ENCODE measurements at places on chromosomes 5 and 9.

DNA sequence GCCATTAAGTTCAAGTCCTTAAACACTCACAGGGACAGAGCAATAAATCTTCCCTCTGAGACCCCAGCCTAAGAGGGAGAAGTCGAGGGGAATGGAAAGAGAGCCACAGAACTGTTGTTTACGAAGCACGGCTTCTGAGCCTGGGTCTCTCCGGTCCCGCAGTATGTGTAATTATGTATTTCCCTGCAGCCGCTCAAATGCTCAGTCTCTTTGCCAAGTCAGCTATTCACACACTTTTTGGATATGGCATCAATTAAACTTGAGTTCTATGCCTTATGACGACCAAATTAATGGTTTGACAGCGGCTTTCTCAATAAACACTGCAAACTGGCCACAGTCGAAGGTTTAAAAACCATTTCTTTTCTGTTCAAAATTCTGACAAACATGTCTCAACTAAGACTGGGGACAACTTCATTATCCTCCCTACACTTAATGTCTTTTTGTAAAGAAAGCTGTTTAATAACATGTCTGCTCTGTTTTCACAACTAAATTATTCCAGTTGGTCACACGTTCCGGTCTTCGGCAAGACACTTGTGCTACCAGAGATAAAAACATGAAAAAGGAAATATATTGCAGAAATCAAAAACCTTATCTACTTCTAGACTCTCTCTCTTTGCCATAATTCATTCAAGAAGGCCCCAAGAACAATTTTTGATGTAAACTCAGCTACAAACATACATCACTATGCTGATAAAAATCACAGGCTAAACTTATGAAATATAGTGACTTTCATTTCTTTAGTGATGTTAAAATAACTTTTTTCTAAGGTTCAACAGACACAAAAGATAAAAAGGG is 203.2 kb downstream of the GAPVD1 start:
- DNase-seq = no peak

GRCh38 chr5:113050721-113051382 is 74.3 kb downstream of the DCP2 start:
- peak; percentile 12 for DNase-seq

GRCh38 chr9:27182421-27182820 is 73.4 kb downstream of the TEK start:
- no peak for DNase-seq

DNA sequence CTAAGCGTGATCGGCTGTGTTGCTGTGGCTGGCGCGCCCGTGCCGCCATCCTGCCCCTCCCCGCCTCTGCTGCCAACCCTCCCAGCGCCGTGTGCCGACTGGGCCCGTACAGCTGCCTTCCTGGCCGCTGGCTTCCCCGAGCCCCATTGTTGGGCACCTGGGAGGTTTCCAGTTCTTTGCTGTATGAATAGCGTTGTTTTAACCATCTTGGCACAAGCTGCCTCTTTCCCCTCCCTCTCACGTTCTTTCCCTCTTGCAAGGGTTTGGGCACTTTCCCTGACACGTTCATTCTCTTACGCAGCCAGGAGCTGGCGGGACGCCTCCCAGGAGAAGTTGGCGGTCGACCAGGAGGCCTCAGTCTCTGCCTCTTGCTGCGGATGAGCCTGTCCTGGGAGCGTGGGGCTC is 43.1 kb upstream of the RXRA start:
- DNase-seq = no peak

- no peak for DNase-seq
These were observed 3.4 kb upstream of the GRPEL2 start for GRCh38 chr5:149341876-149342275.

DNA sequence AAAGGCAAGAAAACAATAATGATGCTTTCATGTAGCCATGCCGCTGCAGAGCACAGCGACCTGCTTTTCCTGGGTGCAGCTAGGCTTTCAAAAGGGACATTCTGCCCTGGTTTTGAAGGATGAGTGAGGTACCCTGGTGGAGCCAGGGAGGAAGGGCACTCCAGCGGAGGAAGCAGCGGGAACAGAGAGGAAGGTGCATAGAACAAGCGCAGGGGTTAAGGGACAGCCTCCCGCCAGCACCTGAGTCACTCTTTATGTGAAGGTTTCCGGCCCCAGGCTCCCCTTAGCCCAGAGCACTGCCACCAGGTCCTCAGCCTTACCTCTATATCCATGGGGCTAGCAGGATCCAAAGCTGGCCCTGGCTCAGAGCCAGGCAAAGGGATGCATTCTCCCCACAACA is 221.1 kb downstream of the CDK5RAP2 start:
- no peak for DNase-seq

- DNase-seq = no peak
These were observed 7.6 kb downstream of the TMEM174 start for GRCh38 chr5:73180566-73180965.

DNA sequence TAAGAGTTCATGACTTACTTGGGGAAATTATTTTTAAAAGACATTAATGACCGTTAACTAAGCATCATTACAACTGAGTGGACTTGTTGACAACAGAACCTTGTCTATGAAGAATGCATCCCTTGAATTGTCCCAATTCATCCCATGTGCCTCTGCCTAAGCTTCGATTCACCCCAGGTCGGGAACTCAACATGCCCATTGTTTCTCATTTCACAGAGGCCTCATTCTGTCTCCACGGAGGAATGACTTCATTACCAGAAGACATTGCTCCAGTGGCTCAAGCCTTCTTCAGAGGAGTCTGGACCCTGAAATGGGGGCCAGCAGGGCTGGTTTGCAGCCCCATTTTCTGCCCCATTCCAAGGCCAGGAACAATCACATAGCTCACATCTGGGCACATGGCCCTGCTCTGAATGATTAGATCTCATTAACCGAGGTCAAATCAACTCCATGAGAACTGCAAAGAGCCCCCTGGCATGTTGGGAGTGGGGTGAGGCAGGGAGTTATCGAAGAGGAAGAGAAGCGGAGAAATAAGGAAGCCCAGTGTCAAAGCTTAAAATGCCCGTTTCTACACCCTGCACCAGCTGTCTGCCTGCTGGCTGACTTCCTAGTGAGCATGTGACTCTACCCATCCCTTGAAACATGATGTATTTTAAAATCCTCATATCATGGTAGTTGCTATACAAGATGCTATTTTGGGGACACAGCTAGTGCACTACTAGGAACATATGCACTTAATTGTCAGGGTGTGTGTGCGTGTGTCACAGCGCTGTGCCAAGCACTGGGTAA is 137.3 kb downstream of the LHFPL2 start:
- DNase-seq = no peak

DNA sequence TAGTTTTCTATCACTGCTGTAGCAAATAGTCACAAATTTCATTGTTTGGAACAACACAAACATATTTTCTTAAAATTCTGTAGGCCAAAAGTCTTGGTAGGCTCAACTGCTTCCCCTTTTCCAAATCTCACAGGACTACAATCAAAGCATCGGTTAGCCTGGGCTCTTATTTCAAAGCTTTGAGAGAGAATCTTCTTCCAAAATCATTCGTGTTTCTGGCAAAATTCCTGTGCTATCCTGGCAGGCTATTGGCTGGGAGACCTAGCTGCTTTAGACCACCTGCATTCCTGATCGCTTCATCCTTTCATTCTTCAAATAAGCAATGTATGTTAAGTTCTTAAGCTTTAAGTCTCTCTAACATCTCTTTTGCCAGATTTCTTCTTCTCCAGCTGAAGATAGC is 629.8 kb upstream of the CDH18 start:
- no peak for DNase-seq

- no peak for DNase-seq
These were observed 78.9 kb downstream of the PPP2R2B start for GRCh38 chr5:146799671-146800070.

DNA sequence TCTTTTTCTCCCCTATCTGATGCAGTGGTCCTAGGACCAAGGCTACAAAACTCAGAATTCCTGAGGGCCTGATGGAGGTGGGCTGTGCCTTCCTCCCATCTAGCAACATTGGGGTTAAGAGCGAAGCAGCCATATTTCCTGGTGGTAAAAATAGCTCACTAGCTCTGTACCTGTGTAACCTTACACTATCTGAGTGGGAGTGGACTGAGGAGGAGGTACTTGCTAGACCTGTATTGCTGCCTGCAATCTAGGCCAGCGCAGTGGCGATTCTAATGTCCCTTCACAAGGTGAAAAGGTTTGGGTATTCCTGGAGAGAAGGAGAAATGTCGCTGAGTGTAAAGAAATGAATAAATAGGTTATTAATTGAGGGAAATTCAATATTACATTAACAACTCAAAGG is 80.2 kb upstream of the LIFR start:
- DNase-seq = no peak

DNA sequence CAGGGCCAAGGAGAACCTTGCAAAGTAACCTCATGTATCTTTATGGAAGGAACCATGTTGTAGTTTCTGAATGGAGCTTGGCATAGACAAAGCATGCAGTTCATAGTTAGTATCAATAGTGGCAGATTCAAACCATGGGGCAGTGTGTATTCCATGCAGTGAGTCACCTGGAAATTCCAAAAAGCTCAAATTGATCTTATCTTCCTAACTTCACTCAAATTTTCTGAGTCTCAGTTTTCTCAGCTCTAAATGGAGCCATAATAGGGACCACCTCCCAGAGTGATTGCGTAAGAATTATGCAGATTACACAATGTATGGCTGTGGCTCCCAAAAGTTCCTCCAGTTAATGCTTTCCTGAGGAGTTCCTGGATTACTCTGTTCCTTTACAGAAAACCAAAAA is 549.9 kb upstream of the KLF4 start:
- DNase-seq = no peak

DNA sequence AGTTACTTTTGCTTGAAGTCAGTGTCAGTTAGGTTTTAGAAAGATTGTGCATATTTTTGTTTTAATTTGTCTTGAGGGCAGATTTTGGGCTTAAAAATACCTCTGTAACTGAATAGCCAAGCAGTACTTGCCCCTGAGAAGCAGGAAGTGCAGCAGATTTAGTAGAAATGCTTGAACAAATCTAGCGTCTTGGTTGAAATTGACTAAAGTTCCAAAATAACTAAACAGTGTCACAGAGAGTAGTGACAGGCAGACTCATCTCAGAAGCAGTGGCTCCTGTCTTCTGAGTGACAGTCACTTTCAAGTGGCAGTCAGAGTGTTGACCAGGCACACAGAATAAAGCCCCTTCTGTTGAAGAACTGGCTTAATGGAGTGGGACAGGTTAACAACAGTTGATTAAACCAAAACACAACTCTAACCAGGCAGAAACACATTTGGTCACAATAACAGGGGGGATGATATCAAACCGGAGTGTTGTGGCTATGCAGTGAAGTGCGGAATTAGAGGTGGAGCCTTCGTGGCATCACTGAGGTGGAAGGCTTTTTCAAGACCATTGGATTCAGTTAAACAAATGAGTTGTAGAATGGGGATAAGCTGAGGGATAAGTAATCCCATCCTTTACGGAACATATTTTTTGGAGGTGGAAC is 29.1 kb downstream of the TRIO start:
- no peak for DNase-seq

DNA sequence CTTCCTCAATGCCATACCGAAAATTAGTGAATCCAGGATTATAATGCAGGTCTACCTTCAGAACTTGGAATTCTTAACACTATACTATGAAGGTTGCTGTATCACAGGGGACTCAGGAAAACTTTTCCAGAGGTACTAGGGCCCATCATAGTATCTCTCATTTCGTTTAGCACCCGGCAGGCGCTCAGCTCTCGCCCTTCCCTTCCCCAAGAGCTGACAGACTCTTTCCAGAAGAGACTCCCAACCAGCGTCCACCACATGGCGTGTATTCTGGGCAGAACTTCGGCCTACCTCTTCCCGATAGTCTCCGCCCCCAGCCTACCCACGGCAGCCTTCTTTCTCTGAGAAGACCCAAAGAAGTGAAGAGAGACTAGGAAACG is 271 bp downstream of the NOL8 start:
- no peak for DNase-seq

DNA sequence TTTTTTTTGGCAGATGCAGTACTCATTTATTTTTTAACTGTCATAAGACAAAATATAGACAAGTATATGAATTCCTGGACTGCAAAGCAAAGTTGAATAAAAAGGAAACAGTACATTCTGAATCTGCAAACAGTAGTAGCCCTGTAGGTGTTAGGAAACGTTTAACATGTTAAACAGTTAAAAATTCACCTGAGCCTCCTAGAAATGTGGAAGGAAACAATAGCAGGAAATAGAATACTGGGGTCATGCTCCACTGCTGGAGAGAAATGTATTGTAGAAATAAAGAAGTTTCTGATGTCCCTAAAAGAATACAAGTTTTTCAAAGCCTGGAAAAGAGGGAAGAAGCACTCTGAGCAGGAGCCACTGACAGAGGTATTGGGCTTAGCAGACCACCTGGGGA is 866.0 kb downstream of the PTPRD start:
- no peak for DNase-seq

DNA sequence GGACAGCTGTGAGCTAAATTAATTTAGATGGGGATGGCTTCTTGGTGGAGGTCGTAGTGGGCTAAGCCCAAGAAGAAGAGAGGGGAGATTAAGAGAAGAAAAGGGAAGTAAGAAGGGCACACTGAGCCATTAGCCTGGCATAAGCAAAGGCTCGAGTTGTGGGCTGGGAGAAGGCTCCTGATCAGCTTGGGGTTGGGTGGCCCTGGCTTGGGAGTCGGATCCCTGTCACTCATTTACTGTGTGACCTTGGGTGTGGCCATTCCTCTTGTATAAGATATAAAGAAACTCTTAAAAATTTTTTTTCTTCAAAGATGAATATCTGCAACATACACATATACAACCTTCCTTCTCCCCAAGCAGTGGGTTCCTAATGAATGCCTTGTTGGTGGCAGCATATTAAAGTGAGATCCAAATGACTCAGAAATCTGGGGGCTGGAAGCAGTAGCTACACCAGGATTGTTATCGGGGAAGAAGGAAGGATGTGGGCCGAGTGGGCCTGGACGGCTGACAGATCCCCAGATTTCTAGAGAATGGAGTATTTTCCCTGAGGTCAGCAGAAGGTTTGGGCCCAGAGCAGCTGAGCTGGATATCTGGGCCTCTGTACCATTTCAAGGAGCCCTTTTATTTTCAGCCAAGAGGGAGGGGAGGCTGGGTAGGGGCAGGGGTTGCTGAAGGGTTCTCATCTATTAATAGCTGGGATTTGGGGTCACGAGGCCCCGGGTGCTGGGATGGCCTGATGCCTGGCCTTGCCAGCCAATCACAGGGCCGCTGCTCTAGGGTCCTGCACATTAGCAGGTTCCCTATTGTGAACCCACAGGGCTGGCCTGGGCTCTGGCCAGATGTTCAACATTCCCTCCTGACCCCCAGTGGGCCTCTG is 52.1 kb downstream of the PPARGC1B start:
- DNase-seq = no peak

- no peak for DNase-seq
These were observed 516.6 kb upstream of the CLINT1 start for GRCh38 chr5:158375531-158375930.

- no peak for DNase-seq
These were observed 105.5 kb upstream of the KLF4 start for GRCh38 chr9:107594908-107595530.

DNA sequence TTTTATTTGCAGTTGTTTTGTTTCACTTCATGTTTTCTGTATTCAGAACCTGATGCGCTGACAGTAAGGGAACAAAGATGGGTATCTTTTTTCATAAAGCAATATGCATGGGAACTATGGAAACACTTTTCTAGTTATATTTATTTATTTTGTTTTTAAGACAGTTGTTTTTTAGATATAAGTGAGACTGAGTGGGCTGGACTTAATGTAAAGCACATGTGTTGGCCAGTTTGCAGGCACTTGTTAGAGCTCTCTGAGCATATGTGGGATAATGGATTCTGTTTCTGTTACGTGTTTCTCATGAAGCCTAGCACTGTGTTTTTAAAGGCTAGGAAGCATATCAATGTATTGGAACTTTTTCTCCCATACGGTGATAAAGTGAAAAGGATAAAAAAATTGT is 164.1 kb downstream of the PRR16 start:
- DNase-seq = no peak
